GM04504 (cell line): ENCODE measurements at places on chromosomes 11 and 22.

GRCh38 chr22:16834971-16835370 lies 9.8 kb upstream of the XKR3 start:
- no peak for DNase-seq

- no peak for DNase-seq
These were observed 351.2 kb downstream of the OPCML start for GRCh38 chr11:133181066-133181465.

- no peak for DNase-seq
These were observed 7.3 kb downstream of the C22orf31 start for GRCh38 chr22:29054251-29054767.

- no peak for DNase-seq
These were observed 72.2 kb downstream of the CCDC73 start for GRCh38 chr11:32722255-32722654.

DNA sequence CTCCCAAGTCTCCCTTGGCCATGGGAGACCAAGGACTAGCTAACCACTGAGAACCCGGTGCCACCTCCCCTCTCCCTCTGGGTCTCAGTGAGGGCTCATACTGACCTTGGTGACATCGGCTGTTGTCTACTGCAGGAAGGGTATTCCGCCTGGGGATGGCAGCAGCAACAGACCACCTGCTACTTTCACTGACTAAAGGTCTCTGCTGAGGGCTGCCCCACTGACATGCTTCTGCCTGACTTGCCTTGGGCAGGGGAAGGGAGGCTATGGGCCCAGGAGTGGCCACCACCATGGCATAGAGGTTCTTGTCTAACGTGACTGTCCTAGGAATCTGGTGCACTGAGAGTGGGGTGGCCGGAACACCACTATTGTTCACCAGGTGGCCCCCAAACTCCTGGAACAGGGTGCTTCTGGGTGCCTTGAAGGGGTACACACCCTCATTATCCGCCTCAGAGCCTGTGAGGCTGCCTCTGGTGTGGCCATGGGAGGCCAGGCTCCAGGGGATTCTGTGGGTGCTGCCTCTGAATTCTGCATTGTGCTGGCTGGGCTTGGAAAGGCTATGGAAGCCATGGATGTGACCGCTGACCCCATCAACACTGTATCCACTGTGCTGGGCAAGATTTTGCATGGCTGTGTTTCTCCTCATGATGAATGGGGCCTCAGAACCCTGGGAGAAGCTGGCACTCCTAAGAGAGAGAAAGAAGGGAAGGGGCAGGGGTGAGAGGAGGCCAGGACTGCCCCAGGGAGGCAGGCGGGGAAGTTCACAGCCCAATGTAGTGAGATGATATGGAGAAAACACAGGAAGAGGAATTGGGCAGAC lies 38.3 kb downstream of the GAB4 start:
- DNase-seq = no peak

- no peak for DNase-seq
These were observed 52.4 kb upstream of the TYR start for GRCh38 chr11:89125298-89125697.
